CD4-positive, alpha-beta T cell treated with Interleukin-12 subunit alpha and Interleukin-12 subunit beta, for 1 hour (primary cell): ENCODE measurements at places on chromosomes 2 and 18.

DNA sequence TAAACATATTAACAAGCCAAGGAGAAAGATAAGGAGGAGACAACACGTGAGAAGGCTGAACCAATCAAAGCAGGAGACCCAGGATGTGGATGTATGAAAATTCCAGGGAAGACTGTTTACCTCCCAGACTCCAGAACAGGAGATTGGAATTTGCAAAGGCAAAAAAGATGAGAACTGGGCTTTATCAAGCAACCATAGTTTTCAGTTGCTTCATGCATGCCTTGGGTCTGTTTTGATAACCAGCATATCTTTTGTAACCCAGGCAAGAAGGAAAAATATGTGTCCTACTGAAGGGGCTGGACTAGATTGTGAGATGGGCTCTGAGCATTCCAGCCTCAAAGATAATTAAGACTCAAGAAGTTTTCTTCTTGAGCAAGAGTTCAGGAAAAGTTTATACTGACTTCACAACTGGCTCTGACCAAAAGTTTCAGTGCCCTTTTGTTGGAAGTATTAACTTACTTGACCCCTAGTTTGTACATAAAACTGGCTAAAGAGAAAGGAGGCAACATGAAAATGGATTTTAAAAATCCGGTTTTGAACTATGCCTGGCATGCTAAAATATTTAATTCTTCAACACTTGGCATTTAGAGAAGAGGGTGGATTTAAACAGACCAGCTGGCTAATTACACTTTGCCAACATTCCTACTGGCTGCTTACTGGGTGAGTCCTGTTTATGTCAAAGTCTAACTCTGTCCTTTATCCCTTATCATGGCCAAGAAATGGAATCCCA lies 79.3 kb upstream of the CD28 start:
- DNase-seq, result no peak

- no peak for DNase-seq
Observed at GRCh38 chr2:133142087-133142486, 426.2 kb downstream of the NCKAP5 start.

- DNase-seq, result no peak
Observed at GRCh38 chr18:71012789-71013188, 723.9 kb downstream of the SOCS6 start.

DNA sequence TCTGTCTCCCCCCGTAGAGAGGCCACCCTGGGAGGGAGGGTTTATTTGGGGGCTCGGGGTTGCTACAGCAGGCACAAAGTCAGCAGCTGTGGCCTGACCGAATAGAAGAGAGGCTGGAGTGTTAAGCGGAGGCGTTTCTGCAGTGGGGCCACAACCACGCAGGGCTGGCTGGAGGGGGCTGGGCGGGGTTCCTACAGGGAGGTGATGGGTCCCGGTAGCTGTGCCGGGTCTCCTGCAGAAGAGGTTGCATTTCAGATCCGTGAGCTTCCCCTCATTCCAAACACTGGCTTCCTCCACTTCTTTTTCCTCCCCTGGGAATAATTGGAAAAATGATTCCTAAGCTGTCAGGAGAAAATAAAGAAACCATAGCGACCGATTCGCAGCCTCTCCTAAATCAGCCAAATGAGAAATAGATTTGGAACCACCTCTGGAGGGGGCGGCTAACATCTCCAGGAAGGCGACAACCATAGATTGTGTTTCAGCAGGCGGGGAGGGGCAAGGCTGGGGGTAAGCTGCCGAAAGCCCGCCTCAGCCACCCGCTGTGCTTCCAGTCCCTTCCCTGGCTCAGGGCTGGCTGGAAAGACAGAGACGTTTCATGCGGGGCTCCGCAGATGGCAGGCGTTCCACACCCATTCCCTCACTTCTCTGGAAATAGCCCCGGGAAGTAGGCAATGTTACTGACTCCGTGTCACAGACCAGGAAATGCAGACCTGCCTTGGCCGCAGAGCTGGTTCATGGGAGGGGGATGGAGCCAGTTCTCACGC lies 85.6 kb upstream of the TAF1B start:
- no peak for DNase-seq

GRCh38 chr18:48943333-48943732 lies 7.4 kb downstream of the SMAD7 start:
- DNase-seq, result no peak

DNA sequence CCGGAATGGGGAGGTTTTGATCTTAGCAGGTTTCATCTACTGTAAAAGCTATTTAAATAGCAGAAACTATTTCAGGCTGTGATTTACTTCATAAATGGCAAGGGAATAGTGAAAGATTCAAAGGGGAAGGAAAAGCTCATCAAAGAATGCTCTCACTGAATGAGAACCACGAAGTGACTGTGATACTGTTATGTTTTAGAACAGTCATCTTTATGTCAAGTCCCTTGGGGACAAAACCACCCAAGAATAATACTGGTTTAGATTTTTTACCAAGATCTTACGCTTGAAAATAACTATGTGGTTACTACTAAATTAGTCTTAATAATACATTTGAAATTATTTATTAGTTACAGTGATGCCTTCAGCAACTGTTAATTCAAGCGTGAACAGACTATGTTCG lies 28.1 kb downstream of the FARSB start:
- DNase-seq, result no peak

DNA sequence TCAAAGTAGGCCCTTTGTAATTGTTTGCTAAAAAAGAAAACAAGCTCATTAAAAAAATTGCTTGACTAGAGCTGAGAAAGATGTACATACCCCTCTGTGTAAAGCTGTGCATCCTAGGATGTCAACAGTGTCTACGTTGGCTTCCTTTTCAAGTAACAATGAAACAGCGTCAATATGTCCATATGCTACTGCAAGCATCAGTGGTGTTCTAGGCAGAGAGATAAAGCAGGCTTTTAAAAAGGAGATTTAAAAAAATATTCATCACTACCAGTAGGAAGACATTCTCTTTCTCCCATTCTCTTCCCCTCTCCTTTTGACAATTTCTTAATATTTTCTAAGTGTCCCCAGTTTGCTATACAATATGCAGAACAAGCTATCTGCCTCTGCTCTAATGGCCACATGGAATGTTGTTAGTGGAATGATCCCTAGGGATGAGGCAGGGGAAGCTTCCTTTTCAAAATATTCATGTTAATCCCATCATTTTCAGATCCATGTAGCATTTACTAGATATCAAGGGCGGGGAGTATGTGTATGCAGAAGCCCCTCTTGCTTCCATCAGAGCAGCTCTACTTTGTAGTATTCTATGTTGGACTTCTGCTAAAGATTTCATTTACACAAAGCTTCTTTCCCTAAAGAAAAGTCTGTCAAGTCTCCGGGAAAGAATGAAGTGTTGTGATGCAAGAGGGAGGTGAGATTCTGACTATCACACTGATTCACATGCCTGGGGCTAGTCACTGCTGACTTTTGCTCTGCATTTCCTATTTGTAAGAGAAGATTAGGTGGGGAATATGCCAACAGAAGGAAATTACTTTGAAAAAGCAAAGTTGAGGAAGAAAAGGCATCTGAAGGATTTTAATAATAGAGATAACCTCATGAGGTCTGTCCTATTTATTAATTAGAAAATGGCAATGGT lies 81.5 kb upstream of the PGAP1 start:
- no peak for DNase-seq

DNA sequence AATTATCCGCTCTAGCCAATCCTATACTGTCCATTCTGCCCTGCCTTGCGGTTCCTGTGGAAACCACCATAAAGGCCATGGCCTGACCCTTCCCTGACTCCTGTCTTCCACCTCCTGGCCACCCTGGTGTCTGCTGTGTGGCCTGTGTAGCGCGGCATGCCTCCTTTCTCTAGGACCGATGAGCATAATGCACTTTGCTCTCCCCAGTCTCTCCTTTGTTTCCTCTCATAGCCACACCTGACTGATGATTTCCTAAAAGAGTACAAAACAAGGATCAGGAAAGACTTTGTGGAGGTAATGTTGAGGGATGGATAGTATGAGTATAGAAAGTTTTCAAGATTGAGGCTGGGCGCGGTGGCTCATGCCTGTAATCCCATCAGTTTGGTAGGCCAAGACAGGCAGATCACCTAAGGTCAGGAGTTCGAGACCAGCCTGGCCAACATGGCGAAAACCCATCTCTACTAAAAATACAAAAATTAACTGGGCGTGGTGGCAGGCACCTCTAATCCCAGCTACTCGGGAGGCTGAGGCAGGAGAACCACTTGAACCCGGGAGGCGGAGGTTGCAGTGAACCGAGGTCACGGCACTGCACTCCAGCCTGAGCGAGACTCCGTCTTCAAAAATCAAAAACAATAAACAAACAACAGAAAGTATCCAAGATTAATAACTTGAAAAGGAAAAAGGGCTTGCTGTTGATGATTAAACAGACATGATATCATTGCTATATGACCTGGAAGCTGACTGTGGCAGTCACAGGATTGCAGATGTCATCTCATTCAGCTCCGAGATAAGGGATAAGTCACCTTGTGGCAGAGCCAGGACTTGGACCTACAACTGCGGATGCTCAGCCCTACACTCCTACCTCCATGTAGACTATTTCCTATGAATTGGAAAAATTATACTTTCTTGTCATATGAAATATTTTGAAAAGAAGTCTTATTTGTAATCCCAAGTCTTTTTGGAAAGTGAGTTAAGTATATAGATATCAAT lies 16.6 kb downstream of the SOWAHC start:
- no peak for DNase-seq

- no peak for DNase-seq
Observed at GRCh38 chr2:64731746-64732145, 78.0 kb upstream of the SERTAD2 start.

DNA sequence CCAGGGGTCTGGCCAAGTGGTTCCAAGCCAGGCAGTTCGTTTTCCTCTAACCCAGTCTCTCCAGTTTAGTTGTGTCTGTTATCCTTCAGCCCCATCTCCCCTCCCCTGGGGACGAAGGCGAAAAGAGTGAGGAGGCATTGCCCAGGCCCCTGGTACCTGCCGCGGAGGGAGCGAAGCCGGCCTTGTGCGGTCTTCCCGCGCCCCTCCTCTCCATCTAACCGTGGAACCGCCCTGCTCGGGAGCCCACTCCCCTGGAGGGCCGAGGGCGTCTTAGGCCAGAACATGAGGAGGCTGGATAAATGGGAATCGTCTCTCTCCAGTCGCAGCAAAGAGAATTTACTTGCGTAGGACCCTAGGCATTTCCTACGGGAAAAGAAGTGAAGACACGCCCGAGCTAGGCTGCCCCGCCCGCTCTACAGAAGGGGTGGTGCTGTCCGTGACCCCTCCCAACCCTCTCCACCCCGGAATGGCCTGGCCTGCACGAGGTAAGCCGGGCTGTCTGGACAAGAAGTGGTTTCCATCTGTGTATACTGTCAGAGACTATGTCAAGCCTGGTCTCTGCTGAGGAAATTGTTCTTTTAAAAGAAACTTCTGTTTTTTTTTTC lies 156.2 kb downstream of the MIB1 start:
- DNase-seq, result no peak

GRCh38 chr2:144517866-144518747 lies 1.8 kb downstream of the ZEB2 start:
- DNase-seq, result no peak

DNA sequence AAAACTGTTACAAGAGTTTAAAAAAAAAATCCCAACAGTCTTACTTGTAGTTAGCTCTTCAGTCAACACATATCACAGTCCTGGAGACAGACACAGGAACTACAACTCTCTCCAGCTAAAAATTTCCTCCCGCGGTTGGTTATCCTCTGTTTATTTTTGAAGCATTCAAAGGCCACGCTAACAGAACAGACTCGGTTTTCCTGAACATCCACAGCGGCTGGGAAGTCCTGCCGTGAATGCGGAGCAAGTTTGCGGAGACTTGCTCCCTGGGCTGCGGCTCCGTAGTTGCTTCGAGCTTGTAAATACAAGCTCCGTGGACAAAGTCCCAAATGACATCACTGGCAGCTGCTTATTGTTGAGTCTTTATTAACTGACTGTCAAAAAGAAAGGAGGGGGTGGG lies at the start of gene NCKAP5:
NCKAP5 (minus strand) TSS at position 292 of the 400 bp plus-strand sequence. CDS start 50,937 bp downstream, outside the sequence.
- DNase-seq, result no peak

DNA sequence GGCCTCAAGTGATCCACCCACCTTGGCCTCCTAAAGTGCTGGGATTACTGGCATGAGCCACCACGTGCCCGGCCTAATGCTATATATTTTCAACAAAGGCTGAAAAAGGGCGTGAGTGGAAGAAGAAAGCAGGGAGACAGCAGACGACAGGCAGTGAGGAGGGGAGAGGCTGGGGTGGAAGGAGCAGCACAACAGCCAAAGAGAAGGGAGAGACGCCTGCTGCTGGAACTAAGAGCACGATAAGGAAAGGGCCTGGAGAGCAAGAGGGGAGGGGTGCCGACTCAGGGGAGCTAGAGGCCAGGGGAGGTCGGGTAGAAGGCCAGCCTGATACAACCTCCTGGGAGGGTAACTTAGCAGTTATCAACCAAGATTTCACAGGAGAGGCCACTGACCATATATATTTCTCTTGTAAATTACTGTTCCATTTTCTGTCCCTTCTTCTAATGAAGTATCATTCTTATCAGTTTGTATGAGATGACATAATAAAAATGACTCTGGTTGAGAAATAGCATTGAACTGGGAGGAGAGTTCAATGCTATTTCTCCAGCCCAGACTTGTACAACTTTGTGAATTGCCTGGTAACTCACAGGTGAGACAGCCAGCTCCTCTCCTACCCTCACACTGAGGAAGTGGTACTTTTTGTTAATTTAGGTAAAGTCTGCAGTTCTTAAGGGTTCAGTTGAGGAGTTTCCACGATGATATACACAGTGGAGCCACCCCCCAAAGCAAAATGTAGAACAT lies 5.8 kb upstream of the RNU4ATAC start:
- DNase-seq, result no peak

GRCh38 chr2:110124038-110124825 lies 8.6 kb upstream of the MALL start:
- no peak for DNase-seq

DNA sequence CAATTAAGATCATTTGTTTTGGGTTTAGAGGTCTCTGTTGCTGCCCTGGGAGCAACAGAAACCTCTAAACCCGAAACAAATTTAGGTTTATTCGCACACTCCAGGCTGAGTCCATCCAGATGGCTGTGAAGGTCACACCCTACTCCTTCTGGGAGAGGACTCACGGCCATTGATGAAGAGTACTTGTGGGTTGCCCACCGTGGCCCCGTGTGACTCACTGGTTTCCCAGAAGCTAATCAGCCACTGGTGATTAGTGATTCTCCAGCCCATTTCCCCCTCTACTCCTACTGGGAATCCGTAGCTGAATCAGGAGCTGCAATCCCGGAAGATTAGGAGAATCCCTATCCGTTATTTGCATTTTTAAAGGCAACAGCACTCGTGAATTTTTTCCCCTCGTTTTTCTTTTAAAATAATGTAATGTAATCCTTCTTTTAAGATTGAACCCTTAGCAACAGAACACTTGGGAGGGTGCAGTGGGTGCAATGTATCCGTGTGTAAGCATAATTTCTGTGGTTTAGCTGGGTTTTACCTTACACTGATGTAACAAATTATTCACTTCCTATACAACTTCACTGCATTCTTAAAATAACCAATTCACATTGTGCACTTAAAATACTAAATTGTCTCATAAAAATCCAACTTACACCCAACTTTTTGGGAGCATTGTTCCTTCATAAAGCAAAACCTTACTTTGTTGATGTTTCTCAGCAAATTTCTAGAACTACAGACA lies 27.5 kb upstream of the EPAS1 start:
- DNase-seq, result no peak

DNA sequence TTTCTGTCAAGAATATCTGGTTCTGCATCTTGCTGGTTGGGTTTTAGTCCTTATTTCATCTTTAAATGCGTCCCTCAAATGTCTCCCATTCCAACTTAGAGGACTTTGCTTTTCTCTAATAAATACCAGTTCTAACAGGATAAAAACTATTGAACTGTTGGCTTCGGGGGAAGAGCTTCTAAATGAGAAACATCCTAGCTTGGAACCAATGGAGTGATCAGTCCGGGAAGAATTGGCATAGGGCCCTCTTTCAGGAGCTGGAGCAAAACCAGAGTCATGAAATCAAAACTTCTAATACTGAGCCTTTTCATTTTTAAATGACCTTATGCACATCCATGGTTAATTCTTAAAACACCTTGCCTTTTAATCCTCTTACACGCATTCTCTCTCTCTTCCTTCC lies 401.6 kb upstream of the SMIM21 start:
- no peak for DNase-seq
